ENCODE measurements at places on chromosomes 16 and 17.

DNA sequence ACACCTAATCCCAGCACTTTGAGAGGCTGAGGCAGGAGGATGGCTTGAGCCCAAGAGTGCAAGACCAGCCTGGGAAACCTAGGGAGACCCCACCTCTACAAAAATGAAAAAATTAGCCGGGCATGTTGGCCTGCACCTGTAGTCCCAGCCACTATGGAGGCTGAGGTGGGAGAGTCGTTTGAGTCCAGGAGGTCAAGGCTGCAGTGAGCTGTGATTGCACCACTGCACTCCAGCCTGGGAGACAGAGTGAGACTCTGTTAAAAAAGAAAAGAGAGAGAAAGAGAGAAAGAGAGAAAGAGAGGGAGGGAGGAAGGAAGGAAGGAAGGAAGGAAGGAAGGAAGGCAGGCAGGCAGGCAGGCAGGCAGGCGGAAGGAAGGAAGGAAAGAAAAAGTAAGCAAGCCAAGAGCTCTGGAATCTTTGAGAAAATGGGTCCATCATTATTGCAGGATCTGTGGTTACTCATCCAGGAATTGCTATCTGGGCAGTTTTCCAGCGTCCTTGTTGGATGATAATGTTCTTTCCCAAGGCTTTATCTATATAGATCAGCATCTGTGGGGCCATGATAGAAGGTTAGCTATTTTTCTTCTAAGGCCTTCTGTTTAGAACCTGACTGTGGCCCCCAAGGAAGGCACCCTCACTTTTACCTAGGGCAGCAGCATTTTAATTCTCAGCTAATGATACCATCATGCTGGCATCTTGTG is 533.2 kb upstream of the CDH5 start:
- DNase-seq, result peak; percentile 89

DNA sequence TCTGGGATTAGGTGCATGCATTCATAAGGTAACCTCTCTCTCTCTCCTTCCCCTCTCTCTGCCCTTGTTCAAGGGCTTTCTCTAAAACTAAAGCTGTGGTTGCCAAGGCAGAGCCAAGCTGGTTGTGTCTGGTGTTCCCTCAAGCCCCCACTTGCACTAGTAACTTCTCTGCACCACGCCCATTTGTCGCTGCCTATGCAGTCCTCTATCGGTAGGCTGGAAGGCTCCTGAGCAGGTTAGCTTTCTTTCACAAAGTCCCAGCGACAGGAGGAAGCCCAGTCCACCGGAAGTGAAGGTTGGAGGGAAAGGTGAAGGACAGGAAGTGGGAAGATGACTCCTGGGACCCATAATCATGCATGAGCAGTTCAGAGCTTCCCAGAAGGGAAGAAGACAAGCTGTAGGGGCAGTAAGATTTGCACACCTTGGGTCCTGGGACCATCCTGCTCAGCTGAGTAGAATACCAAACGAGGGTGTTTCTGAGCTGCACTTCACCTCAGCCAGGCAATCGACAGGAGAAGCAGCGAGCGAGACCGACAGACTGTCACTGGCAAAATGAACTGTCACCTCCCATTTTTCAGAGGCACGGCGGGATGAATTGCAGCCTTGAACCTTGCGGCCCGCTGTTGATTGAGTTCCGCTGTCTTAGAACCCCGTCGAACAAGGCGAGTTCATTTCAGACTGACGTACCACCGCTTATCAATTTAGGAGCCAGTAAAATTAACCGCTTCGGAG is 14.7 kb upstream of the SKAP1 start:
- no peak for DNase-seq

DNA sequence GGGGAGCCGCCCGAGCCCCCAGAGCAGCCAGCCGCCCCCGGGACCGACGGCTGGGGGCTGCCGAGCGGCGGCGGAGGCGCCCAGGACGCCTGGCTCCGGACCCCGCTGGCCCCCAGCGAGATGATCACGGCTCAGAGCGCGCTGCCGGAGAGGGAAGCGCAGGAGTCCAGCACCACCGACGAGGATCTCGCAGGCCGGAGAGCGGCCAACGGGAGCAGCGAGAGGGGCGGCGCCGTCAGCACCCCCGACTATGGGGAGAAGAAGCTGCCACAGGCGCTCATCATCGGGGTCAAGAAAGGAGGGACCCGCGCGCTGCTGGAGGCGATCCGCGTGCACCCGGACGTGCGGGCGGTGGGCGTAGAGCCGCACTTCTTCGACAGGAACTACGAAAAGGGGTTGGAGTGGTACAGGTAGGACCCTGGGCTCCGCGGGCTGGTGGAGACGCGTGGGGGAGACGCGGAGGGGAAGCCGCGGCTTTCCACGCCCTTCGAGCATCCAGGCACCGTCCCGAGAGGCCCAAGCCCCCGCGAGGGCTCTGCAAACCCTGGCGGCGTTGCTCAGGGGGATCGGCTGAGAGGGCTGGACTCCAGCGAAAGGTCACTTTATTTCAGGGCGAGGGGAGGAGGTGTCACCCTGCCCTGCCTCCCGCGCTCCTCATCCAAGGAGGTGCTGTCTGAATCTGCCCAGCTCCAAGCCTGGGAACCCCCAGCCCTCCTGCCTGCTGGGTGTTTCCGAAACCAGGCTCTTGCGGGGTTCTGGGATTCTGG is 1.2 kb downstream of the HS3ST4 start:
- DNase-seq, result no peak

DNA sequence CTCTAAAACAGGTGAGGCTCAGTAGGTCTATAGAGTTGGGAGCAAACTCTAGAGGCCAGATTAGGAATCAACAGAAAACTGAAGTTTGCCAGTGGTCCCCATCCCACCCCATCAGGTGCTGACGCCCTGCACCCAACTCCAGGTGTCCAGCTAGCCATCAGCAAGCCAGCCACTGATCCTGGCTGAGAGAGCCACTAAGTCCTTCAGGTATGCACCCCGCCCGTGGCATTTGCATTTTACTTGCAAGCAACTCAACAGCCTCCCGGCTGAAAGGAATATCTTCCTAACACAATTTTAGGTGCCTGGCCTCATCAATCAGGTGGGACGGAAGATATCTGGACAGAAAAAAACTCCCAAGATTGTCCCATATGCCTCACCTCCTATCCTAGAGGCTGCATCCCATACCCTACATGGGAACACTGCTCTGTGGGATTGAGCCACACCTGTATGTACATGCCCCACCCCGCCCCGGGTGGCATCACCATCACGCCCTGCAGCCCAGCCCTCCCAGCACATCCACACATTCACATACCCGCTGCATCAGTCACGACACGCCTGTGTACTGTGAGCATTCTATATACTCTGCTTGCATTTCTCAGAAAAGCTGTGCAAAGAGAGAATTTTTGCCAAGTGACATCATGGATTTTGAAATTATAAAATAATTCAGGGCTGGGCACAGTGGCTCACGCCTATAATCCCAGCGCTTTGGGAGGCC is 8.3 kb downstream of the OTOP3 start:
- DNase-seq, result no peak

DNA sequence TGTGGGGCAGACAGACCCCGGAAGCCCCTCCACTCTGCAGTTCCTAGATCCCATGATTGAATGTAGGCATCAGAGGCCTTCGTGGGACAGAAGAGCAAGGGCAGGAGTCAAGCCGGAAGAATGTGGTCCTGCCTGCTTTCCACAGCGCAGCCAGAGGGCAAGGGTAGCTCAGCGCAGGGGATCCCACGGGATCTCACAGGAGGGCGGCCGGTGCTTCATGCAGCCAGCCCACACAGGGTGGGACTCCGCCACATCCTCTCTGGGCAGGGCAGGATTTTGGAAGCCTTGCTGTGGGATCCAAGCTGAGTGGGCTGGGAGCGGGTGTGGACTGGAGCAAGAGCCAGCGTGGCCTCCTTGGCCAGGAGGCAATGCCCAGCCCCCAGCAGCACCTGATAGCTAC is 13.0 kb downstream of the KATNB1 start:
- DNase-seq, result no peak

DNA sequence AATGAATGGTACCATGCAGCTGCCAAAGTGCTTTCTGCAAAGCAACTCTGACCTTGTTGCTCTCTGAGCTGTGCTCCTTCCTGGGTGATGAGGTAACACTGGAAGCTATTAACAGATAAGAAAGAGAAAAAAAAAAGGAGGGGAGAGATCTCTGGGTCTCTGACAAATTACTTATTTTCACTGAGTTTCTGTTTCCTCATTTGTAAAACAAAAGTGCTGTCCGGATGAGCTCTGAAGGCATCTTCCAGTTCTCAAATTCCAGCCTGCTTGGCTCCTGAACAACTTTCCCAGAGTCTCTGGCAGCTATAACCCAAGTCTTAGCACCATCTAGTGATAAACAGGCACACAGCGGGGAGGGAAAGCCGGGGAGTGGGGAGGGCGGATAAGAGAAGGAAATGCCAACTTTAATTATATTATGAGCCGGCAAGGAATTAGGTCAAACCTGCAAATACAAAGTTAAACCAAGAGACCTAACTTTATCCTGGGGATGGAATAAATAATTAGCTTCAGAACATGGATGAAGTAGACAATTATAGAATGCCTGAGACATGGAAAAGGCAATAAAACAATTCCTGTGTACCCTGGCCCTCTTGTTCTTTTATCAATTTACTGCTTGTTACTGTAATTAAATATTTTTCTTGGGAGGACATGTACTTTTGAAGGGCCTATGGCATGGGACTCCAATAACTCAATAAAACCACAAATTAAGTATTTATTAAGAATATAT is 61.3 kb upstream of the KIFC3 start:
- DNase-seq, result peak; percentile 81

DNA sequence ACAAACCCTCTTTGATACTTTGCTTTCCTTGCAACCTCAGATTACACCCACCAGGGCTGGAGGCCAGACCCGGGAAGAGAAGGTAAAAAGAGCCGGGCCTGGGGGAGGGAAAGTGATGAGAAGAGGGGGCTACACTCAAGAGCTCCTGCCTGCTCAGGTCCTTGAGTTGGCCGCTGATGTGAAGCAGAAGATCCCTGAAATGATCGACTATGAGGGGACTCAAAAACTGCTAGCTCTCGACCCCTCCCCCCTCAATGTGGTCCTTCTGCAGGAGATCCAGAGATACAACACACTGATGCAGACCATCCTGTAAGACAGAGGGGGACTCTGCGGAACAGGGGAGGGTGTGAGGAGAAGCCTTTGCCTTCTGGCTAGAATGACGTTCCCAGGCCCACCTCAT is 2.8 kb upstream of the KDM6B start:
- no peak for DNase-seq

DNA sequence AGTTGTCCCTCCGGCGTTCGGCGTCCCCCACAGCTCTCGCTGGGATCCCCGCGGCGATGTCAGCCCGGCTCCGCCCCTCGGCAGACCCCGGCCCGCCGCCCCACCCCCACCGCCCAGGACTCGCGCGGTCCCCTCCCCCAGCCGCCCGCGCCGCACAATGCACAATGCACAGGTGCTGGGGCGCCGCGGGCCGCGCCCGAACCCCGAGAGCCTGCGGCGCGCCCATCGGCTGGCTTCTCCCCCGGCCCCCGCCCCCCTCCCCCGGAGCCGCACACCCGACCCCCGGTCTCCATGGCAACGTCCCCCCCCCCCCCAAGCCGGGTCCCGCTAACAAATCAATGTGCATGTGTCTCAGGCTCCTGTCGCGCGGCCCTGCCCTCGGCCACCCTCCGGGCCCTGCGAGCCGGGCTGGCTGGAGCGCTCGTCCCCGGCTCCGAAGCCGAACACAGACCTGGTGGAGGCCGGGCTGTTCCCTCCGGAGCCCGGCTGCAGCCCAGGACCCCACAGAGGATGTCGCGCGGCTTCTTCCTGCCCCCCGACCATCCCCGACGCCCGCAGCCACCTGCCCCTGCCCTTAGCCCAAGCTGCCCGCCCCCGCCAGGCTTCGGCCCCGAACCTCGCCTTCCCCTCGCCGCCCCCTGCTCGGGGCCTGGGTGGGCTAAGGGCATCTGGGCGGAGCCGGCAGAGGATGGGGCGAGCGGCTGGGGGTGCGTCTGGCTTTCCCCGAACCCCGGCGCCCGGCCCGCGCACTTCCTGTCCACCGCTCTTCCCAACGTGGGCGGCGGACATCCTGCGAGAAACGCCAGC is 818 bp upstream of the CBX8 start:
- no peak for DNase-seq

All from EL (cell line).